Fibroblast of skin of scalp (primary cell): ENCODE measurements at places on chromosomes 7 and 10.

- DNase-seq, result peak; percentile 31
Measured at GRCh38 chr7:151309311-151309710, 32.3 kb upstream of the NUB1 start.

GRCh38 chr7:98252425-98253054 lies 508 bp upstream of the TECPR1 start:
- no peak for DNase-seq

DNA sequence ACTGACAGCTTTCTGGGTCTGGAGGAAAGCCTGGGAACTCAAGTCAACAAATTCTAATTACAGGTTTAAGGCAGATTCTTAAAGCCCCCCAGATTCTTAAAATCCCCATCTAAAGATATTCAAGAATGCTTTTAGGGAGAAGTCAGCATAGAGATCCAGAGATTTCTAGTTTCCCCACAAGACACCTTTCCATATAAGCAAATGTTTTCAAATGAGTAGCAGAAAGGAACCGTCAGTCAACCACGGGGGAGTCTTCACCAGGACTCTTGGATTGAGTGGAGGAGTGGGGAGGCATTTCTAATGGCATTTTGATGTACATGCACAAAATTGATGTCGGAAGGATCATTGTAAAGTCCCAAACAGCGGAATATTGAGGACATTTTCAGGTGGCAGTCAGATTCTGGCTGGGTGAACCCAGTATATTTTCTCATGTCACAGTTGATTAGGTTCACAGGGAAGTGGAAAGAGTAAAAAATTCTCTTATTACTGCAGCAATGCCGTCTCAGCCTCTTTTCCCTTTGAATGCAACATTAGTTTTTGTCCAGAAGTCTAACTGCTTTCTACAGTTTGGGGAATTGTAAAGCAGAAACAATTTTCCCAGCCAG lies 191.7 kb upstream of the YAE1 start:
- no peak for DNase-seq

GRCh38 chr7:48168159-48168558 lies 3.1 kb upstream of the ABCA13 start:
- peak; percentile 63 for DNase-seq

DNA sequence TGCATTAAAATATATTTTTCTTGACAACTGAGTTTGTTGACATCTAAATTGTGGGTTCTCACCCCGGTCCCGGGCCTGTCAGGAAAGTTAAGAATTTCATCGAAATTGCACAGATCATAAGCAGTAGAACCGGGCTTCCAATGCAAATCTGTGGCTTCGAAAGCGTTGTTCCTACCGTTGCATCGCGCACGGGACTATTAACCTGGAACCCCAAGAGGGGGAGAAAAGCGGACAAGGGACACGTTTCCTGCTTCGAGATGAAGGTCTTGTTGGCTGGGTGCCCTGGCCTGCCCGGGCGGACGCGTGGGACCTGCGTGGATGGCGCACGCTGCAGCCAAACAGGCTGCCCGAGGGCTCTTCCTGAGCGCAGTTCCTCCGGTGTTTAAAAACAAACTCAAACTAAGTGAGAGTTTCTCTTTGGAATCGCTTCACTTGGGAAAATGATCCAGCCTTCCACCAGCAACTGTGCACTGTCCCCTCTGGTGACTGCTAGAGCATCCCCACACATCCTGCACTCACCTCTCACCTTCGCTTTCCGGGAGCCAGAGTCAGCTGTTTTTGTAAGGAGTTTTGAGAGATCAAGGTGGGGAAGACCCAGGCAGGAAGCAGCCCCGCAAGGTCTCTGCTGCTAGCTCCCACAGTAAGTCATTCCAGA lies 5.1 kb upstream of the TBX20 start:
- DNase-seq, result no peak

DNA sequence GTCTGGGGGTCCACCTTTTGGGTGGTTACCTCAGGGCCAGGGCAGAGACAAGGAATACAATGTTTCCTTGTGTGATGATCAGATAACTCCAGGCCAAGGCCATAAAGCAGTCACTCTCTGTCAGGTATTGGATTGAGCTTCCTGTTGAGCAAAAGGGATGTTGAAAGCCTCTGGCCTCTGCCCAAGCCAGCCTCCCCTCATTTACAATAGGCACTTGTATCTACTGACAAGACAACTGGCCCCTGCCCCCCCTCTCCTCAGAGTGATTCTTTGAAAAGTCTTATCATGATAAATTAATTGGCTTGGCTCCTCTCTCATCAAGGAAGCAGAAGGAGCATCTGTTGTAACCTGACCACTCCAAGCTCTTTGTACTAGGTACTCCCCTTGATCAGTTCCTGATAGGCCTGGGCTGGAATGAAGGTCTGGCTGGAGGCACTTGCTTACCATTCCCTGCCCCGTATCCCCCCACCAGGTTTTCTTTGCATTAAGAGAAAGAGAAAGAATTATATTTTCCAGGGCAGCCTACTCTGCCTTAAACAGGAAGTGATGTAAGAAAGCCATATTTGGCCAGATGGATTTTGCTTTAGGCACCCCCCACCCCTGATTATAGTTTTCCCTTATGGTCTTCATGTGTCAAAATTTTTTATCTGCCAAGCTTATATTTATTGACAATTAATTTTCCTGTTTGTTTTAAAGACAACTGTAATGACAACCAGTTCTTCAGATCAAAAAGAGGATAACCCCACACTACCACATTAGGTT lies 42.1 kb upstream of the HPS1 start:
- DNase-seq, result no peak

- DNase-seq, result no peak
Measured at GRCh38 chr7:26637610-26638009, 226.8 kb downstream of the SKAP2 start.

- no peak for DNase-seq
Measured at GRCh38 chr7:85954961-85955360, 688.7 kb upstream of the GRM3 start.

DNA sequence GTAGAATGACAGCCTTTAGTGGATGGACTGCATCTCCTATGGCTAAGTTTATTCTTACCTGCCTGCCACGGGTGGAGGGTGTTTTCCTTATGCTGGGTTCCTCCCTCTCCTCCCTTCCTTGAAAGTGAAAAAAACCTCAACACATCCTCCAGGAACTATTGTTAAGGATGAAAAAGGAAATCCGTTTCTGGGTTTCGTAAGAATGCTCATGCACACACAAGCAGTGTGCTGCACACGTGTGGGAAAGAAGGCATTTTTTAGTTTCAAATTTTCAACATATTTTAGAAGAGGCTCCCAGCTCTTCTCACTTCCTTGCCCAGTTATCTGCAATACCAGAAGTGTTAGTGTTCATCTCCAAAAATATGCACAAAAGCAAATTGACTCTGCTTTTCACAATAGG lies 90.6 kb downstream of the FAM171A1 start:
- DNase-seq, result peak; percentile 40

GRCh38 chr10:23280419-23281043 lies 64.1 kb downstream of the C10orf67 start:
- DNase-seq, result no peak

GRCh38 chr7:39686261-39686924 lies 63.0 kb downstream of the RALA start:
- DNase-seq, result peak; percentile 50

- peak; percentile 36 for DNase-seq
Measured at GRCh38 chr10:72612203-72612826, 13.6 kb downstream of the MICU1 start.

GRCh38 chr7:44065431-44066110 lies at the start of gene PGAM2:
Gene PGAM2, minus strand, starts transcription at chr7:44065567. Its CDS starts 38 bp downstream, at chr7:44065529.
- DNase-seq, result no peak

- DNase-seq, result no peak
Measured at GRCh38 chr7:152860310-152860709, 100.8 kb downstream of the ACTR3B start.

DNA sequence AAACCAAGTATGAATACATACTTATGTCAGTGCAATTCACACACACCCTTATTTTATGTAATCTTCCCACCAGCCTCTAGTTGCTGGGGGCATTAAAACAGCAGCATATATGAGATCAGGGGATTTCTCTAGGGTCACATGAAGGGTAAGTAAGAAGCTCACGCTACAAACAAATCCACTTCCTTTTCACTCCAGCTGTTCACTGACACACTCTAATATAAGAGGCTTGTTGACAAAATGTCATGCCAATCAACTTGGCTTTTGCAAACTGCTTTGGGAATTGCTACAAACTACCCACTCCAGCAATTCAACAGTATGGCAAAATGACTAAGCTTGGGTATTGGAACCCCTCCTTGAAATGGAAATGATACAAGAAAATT lies 10.3 kb downstream of the FAM3C start:
- no peak for DNase-seq

GRCh38 chr10:117536866-117537435 lies 5.6 kb upstream of the EMX2 start:
- DNase-seq, result no peak

GRCh38 chr7:5231811-5232484 lies 41.9 kb downstream of the WIPI2 start:
- no peak for DNase-seq

DNA sequence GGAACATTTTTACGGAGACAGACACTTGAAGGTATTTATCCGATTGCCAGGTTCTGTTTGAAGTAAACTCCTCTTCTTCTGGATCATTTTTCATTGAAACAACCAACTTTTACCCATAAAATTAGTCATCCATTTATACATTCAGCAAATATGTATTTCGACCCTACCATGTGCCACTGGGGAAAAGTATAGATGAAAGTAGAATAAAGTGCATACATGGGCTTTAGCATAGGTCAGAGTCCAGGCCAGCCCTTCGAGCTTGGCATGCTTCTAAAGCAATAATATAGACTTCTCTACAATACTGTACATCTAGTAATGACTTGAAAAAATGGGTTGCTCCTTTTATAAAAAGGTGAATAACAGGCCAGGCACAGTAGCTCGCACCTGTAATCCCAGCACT lies 10.1 kb downstream of the SLC25A16 start:
- DNase-seq, result no peak

DNA sequence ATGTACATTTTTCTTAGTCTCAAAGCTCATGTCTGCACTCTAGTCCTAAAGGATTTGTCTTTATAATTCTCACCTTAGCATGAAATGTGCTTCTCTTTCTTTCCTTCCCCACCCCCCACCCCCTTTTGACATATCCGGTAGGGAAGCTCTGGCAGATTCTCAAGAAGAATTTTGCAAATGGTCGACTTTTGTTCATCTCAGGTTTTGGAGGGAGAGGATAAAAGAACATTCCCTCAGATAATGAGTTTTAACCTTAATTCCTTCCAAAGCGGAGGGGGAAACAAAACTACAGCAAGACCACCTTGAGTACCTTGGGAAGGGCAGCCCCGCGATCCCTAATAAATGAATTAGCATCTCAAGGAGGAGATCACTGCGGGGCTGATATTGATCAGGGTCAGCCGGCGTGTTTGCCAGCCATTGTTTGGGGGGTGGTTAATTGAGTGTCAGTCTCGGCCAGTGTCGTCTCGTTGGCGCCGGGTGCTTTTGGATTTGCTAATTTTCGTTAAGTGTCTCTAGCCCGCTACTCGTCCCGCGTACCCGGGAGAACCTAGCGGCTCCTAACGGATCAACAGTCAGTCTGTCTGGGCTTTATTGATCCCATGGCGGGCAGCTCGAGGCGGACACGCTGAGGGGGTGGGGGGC lies 874 bp upstream of the BAMBI start:
- DNase-seq, result no peak

GRCh38 chr7:35012160-35012559 lies 25.1 kb downstream of the DPY19L1 start:
- DNase-seq, result no peak

DNA sequence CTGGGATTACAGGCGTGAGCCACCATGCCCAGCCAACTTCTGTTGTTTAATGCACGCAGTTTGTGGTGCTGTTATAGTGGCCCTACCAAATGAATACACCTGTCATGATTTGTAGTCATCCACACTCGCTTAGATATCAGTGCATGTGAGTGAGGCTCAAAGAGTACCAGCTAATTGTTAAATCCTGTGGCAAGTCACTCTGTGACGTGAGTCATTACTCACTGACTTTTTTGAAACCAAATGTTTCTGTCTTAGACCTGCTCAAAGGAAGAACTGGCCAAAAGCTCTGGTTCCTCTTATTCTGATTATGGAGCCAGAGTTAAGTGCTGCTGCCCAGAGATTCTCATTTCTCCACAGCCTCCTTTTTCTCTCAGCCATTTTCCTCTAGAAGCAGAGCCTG lies 109.4 kb downstream of the PRKAG2 start:
- DNase-seq, result no peak

GRCh38 chr10:70162892-70163201 lies 7.5 kb downstream of the SAR1A start:
- no peak for DNase-seq

DNA sequence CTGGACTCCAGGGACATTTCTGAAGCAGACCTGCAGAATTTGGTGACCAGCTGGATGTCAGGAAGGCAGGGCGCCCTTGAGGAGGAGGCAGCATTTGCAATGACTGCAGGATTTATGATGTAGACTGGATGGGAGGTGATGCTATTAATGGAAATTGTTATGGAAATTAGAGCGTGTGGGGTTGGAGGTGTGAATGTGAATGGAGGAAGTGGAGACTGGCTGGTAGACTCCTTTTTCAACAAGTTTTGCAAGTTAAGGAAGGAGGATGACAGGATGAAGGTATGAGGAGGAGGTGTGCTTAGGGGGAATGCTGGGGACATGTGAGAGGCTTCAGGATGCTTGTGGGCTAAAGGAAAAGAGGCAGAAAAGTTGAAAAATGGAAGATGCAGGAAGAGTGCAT lies 137.0 kb downstream of the TMEM178B start:
- DNase-seq, result no peak

GRCh38 chr10:97228775-97229157 lies 43.0 kb upstream of the SLIT1 start:
- no peak for DNase-seq

- no peak for DNase-seq
Measured at GRCh38 chr10:119406601-119407253, 135.8 kb downstream of the RGS10 start.

- DNase-seq, result no peak
Measured at GRCh38 chr7:74400420-74401136, 53.1 kb upstream of the GTF2IRD1 start.

GRCh38 chr10:73000973-73001372 lies 46.4 kb upstream of the PLA2G12B start:
- no peak for DNase-seq

- DNase-seq, result no peak
Measured at GRCh38 chr10:46301721-46302479, 15.1 kb downstream of the ANTXRL start.

GRCh38 chr10:99881371-99881770 lies 98.9 kb downstream of the ABCC2 start:
- no peak for DNase-seq

DNA sequence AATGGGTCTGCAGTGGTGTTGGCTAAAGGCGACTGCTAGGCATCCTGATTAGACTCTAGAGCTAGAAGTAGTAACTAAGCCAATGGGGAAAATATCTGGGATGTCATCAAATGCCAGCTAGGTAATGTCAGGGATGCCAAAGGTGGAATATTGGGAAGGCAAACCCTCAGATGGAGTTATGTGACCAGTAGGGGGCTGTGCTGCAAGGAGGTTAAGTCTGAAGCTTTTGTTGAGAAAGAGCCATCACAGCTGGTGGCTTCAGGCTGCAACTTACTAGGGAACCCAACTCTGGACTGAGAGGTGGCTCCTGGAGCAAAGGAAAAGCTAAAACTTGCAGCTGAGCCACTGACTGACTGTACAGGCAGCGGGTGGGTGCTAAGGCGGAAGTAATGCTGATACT lies 576.9 kb upstream of the GHITM start:
- no peak for DNase-seq

GRCh38 chr10:98659951-98660350 lies 213.2 kb upstream of the HPS1 start:
- no peak for DNase-seq

GRCh38 chr7:158763454-158764033 lies 58.9 kb upstream of the NCAPG2 start:
- no peak for DNase-seq
